Effector CD4-positive, alpha-beta T cell (primary cell): ENCODE measurements at places on chromosomes 2 and 18.
A peak's percentile ranks its signal among the peaks of the same experiment; 100 is the strongest.

- DNase-seq, result no peak
Observed at GRCh38 chr2:205640716-205641115, 41.6 kb upstream of the NRP2 start.

GRCh38 chr2:226423498-226423960, 376.1 kb downstream of the IRS1 start:
- DNase-seq, result no peak

DNA sequence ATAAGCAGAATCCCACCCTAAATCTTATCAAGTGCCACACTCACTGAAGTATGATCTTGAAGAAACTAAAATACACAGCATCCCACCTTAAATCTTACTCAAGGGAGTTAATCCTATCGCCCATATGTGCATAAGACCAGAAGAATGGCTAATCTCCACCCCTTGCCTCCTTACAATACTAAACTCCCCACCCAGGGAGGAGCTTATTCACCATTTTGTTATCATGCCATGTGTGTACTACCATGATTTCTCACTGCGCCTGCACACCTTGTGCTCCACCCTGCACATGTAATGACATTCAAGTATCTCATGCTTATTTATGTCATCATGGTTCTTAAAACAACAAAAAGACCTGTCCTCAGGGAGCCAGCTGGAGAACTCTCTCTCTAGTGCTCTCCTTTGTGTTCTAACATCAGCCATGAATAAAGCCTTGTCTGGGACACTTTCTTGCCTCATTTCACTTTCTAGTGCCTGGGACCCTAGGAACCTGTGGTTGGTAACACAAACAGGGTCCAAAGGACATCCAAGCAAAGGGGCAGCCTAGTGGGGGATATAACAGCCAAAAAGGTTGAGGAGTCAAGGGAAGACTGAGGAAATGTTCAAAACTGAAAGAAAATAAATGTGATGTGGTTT, 87.4 kb downstream of the SLC66A3 start:
- no peak for DNase-seq

DNA sequence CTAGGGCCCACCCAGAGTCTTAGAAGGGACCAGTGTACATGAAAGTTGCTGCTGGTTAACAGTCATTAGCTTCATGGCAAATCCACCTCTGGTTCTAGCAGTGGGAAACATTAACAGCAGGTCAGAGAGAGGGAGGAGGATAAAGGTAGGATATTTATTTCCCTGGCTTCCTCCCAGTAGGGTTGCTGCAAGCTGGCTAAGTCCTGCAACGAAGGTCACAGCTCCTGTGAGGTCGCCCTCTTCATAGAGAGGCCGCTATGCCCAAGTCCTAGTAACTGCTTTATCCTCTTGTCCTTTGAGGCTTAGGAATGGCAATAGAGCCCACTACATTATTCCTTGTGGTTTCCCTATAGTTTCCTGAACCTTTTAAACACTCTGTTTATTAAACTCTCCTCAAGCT, 84.0 kb upstream of the ACSL3 start:
- no peak for DNase-seq

GRCh38 chr2:228688007-228688645, 506.6 kb upstream of the SPHKAP start:
- DNase-seq, result no peak

GRCh38 chr2:193584522-193584938, 1389.8 kb upstream of the TMEFF2 start:
- DNase-seq, result no peak

DNA sequence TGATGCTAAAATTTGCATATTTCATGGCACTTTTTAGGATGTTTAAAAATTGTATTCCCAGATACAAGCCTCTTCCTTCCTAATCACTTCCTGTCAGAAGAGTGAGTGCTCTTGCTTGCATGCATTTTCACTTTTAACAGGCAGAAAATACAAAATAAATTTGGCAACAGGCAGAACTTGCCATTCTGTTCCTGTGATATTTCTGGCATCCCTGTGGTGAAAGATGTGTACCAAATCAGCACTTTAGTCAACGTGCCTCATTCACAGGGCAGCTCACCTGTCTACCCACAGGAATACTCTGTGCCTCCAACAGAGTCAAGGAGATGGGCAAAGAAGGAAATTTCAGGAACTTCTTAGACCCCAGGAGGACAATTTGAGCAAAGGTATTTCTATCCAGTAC, 360.9 kb downstream of the AKAIN1 start:
- no peak for DNase-seq

DNA sequence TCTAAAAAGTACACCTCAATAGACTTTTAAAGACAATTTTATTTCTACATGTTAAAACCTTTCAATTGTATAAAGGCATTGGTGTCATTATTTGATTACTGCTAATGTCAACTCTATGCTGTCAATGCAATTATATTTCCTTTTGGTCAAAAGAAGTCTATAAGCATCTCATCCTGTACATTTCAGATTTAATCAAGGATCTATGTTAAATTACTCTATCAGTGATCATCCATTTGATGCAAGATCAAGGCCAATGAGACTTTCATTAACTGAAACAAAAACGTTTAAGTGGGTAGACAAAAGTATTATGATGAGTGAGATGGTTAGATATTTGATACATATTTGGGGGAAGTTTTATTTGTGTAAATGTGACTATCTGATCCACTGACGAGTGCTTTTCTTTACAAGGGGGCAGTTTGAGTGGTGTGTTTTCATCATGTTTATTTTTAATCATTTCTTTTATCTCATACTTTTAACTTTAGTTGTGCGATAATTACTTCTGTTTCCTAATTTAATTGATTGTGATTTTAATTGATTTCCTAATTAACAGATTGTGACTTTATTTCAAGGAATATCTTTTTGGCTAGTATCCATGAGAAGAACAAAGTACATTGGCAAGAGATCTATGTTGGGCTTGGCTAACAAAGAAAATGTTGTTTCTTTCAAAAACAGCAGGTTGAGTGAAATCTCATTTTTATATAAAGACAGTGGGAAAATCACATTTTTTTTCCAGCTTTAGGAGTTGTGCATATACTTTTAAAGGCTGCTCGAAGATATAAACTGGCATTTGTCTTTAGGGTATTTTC, 1.1 kb downstream of the ARHGAP28 start:
- no peak for DNase-seq

DNA sequence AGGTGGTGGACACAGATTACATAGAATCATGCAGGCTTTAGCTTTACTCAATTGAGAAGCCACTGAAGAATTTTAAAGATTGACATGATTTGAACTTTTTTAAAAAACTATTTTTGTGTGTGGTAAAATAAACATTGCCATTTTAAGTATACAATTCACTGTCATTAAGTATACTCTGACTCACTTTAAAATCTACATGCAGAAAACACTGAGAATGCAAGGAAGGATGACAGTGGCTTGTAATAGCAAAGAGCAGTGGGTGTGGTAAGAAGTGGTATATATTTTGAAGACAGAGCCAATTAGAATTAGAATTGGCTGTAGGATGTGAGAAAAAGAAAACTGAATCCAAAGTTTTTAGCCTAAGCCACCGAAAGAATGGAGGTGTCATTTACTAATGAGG, 14.9 kb downstream of the TRMT61B start:
- DNase-seq, result no peak

DNA sequence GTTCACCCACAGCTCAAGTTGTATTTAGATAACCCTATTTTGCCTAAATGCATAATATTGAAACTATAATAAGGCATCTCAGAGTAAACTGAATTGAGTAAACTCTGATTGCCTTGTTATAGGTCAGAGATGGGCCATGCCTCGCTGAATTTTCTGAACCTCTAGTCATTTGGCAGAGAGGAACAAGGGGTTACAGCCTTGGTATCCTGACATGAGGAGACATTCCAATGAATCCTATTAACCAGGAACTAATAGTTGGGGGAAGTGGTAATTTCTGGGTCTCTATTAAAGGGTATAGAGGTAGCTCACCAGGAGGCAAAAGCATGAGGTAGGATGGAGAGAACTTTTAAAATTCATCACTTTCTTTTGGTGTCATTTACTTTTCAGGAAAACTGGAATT, 227.4 kb upstream of the CHST9 start:
- no peak for DNase-seq

DNA sequence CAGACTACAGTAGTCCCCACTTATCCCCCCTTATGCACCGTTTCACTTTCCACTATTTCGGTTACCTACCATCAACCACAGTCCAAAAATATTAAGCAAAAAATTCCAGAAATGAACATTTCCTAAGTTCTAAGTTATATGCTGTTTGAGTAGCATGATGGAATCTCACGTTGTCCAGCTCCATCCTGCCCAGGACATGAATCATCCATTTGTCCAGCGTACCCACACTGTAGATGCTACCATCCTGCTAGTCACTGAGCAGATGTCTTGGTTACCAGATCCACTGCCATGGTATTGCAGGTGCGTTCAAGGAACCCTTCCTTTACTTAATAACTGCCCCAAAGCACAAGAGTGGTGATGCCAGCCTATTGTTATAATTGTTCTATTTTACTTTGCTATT, 87.9 kb downstream of the ACVR1 start:
- no peak for DNase-seq

- no peak for DNase-seq
Observed at GRCh38 chr2:667332-667999, 9.7 kb downstream of the TMEM18 start.

DNA sequence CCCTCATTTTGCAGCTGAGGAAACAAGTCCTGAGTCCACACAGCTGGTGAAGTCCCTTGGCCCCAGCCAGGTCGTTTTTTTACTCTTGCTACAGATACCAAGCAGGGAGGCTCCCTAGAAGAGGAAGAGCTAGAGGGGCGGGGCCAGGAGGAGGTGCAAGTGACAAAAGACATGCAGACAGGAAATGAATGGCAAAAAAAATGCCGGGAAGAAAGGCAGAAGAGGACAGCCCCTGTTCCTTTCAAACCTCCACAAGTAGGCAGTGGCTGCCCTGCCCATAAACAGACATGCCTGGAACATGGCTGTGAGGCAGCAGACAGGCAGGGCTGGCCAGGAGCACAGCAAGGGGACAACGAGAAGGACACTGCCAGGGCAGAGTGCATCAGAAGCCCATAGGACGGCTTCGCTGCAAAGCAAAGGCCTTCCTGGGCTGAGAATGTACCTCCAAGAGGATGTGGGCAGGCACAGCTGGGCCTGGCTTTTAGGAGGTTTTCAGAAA, 108.7 kb downstream of the ZBTB7C start:
- DNase-seq, result no peak

GRCh38 chr2:173002751-173003541, 72.7 kb upstream of the MAP3K20 start:
- DNase-seq, result no peak

- no peak for DNase-seq
Observed at GRCh38 chr2:86304416-86304815, 33.0 kb downstream of the REEP1 start.

GRCh38 chr2:102999958-103000357, 238.1 kb downstream of the TMEM182 start:
- DNase-seq, result no peak

GRCh38 chr2:119771331-119771730, 11.6 kb downstream of the PTPN4 start:
- DNase-seq, result no peak

DNA sequence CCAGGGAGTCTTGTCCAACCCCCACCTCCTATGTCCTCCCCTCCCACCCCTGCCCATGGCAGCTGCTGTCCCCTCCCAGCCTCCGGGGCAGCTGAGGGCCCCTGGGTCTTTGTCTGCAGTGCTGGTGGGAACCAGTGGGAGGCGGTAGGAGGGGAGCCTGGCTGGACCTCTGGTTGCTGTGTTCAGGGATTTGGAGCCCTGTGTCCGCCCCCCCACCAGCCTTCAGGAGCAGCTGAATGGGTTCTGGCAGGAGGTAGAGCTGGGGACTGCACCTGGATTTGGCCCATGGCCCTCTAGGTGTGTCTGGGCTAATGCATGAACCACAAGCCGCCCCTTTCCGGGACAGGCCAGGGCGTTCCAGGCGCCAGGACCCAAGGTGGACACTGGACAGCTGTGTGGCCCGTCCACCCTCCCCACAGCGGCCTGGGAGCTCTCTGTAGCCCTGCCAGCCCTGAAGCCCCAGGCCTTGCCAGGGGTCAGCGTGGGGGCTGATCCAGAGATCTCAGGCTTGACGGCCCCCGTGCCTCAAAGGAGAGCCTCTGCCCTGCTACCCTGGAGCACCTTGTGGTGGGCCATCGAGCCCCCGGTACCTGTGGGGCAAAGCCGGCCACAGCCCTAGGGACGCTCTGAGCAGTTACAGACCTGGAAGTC, 25.4 kb downstream of the GPC1 start:
- DNase-seq, result peak; percentile 1

GRCh38 chr2:178250429-178250828, 56.1 kb downstream of the OSBPL6 start:
- no peak for DNase-seq

GRCh38 chr2:56191617-56192016, 7.8 kb downstream of the CCDC85A start:
- no peak for DNase-seq

- no peak for DNase-seq
Observed at GRCh38 chr18:64288432-64288831, 139.5 kb upstream of the LINC00305 start.

DNA sequence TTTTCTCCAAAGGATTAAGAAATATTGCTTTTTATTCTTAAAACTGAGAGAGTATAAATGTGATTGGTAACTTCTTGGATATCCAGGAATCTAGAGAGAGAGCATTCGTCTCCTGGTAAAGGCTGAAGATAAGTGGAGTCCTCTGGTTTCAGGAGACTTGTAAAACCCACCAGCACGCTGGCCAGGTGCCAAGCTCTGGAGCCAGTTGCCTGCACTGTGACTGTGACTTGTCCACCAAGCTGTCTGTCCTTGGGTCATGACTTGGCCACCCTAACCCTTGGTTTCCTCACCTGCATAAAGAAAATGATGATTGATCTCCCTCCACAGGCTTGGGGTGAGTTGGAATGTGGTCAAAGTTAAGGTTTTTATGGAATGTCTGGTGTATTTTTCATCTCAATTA, 185.4 kb upstream of the NCKAP5 start:
- no peak for DNase-seq

DNA sequence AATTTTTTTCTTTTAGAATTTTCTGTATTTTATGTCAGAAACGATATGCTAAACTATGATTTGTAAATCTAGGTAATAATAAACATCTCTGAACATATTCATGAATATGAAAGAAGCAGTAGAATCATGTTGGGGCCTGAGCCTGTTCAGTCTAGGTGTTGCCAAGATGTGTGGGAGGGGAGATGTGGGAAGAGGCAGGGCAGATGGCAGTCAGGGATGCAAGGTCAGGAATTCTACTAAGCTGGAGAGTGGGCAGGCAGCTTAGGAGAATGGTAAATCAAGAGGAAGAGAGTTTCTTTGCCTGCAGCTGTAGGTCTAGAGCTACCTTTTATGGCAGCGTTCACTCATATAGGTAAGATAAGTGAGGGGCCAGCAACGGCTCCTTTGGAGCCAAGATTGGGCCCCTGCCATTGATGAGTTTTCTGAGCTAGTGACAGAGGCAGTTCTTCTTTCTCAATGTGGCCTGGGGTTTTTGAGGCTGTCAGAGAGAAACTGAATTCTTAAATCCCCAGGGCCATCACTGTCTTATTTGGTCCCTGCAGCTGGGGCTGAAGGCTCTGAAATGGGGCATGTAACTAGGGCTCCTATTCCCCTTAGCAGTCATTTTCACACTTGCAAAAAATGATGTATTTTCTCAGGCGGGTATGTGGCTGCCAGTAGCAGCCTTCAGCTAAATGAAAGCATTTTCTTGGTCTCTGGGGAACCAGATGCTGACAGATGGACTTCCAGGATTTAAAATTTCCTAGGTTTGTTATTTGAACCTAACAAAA, 232.8 kb downstream of the PIK3C3 start:
- DNase-seq, result no peak

GRCh38 chr2:45891719-45892424, 240.4 kb downstream of the PRKCE start:
- no peak for DNase-seq
